HTR-8/SVneo (cell line): ENCODE measurements at places on chromosomes 2 and 18.

GRCh38 chr18:48930926-48931325 lies 19.8 kb downstream of the SMAD7 start:
- no peak for DNase-seq

- DNase-seq: no peak
Observed at GRCh38 chr2:99336804-99337112, 431 bp upstream of the EIF5B start.

DNA sequence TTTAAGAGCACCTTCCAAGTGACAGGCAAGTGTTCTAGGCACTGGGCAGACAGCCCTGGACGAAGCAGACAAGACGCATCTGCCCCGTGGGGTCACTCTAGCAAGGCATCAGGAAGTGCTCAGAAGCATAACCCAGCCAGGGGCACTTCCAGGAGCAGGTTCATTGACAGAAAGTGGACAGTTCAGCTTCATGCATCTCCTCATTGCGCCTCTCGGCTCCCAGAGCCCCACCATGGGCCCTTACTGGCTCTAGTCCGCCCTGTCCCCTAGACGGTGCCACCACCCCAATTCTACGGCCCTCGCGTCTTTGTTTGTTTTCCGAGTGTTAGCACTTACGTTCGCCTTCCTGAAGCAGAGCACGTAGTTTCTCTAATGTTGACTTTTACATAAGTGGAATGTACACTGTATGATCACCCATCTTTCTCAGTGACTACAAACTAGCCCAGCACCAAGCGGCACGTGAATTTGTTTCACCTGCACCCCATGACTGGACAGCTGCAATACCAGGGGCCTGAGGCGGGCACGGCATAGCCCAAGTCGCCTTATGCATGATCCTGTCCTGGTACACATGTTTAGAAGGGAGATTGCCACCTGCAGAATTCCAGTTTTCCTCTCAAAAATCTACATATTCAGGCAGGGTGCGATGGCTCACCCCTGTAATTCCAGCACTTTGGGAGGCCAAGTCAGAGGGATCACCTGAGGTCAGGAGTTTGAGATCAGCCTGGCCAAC lies 33.2 kb downstream of the SNED1 start:
- no peak for DNase-seq

DNA sequence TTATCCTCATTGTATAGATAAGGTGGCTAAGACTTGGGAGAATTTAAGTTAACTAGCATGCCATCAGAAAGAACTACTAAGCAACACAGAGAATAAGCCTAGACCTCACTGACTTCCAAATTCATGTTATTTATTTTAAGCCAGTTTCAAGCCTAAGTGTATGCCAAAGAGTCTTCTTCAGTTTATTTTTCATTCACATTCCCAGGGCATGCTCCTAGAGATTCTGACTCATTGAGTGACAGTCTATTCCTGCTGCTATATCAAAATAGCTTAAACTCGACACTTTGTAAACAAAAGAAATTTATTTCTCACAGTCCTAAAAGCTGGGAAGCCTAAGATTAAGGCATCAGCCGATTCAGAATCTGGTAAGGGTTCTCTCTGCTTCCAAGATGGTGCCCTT lies 467.1 kb downstream of the MBD2 start:
- no peak for DNase-seq

DNA sequence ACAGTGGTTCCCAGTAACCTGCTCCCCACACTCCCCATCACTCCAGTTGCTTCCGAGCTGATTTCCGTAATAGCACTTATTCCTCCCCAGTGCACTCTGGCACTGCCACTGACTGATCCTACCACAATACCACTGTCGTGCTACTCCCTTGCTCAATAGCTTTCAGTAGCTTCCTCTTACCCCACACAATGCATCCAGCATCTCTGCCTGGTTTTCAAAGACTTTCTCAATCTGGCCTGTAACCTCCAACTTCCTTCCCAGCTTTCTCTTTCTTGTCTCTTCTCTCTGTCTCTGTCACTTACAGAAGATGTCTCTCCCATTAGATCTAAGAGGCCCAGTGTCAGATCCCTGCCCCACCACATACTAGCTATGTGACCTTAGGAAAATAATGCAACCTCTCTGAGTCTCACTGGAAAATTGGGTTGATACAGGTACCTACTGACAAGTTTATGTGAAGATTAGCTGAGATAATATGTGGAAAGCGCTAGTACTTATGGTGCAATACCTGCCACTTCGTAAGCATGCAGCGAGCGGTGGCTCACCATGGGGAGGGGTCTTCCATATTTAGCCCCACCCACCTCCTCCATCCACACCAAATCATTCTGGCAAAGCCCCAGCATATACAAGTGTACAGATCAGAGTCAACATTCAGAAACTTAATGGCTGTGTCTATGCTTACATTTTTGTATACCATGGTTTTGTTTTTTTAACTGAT lies 36.7 kb downstream of the SFXN5 start:
- no peak for DNase-seq

DNA sequence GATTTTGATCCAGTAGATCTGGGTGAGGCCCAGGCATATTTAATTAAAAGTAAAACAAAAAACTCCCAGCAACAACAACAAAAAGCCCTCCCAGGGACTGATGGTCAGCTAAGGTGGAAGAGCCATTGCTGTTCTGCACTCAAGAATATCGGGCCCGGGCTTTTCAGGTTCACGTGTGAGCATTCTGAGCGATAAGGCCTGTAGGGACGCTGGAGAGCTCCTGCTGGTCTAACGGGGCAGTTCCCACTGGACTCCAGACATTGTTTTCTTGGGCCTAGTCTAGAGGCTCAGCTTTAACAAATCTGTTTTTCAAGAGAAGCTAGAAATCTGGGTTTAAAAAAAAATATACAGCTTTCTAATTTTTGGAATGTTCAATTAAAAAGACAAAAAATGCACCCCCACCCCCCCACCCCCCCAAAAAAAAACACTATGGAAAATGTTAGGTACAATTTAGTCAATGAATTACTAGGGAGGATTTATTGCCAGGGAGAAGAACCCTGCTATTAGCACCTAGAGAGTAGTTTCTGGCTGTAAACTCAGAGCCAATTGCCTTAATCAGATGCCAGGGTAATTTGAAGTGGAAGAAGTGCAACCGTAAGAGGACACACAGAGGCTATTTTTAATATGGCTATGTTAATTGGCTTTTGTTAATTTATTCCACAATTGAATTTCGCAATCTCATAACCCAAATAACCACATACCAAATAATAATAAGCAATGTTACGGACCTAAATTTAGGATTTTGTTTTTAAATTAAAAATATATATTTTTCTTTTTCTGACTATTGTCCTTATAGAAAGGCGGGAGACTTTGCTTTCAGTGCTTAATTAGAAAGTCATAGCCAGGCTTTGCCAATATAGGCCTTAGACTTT lies 78.9 kb downstream of the MAP4K4 start:
- DNase-seq: no peak

- no peak for DNase-seq
Observed at GRCh38 chr2:96396095-96396494, 60.5 kb downstream of the NCAPH start.

DNA sequence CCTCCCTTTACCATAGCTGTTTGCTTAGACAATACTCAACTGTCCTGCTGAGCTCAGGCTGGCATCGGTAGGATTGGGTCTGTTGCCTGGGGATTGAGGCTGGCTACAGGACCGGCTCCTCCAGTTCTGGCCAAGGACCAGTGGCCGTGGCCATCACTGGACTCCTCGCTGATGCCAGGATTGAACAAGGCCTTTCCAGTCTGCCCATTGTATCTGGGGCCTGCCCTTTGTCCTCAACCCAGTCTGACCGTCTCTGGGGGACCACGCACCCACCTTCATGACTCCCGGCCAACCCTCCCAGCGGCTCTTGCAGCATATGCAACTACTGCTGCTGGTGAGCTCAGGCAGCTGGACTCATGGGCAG lies 28.7 kb downstream of the SH2D6 start:
- no peak for DNase-seq

GRCh38 chr2:199455210-199455544 lies 2.6 kb downstream of the SATB2 start:
- DNase-seq: no peak

DNA sequence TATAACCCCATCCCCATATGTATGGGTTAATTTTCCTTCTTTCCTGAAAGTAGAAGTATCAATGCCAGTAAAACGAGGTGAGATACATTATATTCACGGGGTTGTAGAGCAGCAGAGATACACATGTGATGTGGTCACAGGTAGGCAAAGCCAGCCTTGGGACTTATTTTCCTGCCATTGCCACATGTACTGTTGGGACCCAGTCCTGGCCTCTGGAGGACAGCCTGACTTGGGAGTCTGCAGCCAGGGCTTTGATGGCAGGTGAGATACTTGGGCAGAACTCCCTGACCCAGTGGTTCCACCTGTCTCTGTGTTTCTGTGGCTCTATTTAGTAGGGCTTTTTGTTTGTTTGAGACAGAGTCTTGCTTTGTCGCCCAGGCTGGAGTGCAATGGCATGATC lies 18.1 kb downstream of the PLEKHB2 start:
- no peak for DNase-seq

GRCh38 chr2:27372937-27373336 lies 2.5 kb downstream of the SNX17 start:
- DNase-seq: no peak

- DNase-seq: no peak
Observed at GRCh38 chr18:48044944-48045343, 114.5 kb upstream of the SMAD2 start.

DNA sequence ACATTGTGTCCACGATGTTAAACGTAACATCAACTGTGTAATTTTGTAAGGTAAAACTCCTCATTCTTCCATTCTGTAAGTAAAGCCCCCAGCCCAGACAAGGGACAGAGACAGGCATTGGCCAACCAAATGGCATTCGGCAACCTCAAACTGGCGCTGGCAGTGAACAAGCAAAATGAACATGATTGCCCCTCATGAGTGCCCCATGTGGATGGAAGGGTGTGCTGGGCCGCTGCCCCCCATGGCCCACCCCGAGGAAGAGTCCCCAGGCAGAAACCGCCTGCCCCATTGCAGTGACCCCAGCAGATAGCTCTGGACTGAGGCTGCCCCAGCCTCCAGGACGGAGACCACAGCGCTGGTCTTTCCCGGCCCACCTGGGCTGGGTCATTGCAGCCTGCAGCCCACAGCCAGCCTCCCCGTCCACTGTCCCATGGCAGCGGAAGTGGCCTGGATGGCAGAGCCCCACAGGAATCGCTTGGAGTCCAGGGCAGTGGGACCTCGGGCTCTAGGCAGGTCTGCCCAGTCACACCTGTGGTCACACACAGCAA lies 220.2 kb downstream of the HDAC4 start:
- no peak for DNase-seq

GRCh38 chr2:96500385-96501066 lies 4.6 kb downstream of the NEURL3 start:
- DNase-seq: no peak

- DNase-seq: no peak
Observed at GRCh38 chr2:99607861-99608491, 118.2 kb upstream of the REV1 start.

DNA sequence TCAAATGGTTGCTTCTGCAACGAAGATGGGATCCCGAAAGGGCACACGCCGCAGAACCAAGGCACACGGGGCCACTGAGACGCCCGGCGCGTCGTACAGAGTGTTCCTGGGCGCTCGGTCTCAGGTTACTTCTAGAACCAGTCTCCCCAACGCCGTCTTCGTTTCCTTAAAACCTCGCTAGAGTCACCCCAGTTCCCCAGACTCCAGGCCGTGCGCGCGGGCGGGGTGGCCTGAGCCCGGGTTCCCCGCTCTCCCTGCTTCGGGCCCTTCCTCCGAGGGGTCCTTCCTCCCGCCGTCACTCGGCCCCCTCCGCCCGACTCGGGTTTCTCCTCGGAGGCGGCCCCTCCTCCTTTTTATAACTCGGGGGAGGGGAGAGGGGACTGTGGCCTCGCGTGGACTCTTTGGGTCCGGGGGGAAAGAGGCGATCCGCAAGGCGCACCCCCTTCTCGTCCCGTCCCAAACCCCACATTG lies 774 bp upstream of the FZD7 start:
- peak; percentile 70 for DNase-seq

DNA sequence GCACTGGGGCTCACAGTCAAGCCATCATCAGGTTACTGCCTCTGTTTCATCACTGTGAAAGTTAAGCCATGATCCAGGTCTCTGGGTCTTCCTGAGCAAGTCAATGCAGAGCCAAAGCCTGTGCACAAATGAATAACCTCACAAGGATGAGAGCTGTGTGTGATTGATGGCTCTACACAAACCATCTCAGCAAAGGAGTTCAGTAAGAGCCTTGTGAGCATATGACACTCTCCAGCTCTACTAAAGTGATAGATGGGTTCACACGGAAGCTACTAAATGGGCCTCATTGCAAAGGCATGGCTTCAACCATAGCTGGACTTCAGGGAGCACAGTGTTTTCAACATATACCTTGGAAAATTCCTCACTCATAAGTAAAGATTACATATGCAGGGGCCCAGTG lies 101.5 kb downstream of the AFF3 start:
- DNase-seq: no peak
